ENCODE measurements at places on chromosomes 12 and 14.

- DNase-seq, result peak; percentile 72
These were observed 35.9 kb downstream of the FBLN5 start for GRCh38 chr14:91911474-91912032.

GRCh38 chr14:65482757-65483438 lies 70.4 kb downstream of the FUT8 start:
- peak; percentile 20 for DNase-seq

GRCh38 chr14:91363776-91364523 lies 53.7 kb downstream of the CCDC88C start:
- DNase-seq, result peak; percentile 39

GRCh38 chr14:24630087-24630871 lies 3.7 kb downstream of the GZMB start:
- no peak for DNase-seq

- DNase-seq, result peak; percentile 2
These were observed 994.4 kb upstream of the SEL1L start for GRCh38 chr14:82528016-82528415.

GRCh38 chr12:93938317-93938716 lies 210.1 kb upstream of the PLXNC1 start:
- no peak for DNase-seq

DNA sequence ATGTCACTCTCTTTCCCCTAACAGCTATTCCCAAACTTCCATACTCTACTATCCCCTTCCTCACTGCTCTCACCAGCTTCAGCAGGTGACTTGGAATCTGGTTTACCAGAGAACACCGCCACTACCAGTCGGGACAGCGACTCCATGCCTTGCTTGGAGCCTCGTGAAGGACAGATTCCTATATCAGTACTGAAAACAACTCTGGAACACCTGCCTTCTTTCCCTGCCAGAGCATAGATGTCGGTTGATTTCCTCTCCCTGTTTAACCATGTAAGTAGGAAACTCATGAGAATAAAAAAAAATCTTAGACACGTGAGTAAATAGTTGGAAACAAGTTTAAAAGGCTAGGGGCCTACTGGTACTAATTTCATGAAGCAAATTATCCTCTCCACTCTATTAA lies 219.5 kb upstream of the ABCD2 start:
- DNase-seq, result no peak

- DNase-seq, result no peak
These were observed 72.9 kb downstream of the ASCL4 start for GRCh38 chr12:107847430-107847829.

DNA sequence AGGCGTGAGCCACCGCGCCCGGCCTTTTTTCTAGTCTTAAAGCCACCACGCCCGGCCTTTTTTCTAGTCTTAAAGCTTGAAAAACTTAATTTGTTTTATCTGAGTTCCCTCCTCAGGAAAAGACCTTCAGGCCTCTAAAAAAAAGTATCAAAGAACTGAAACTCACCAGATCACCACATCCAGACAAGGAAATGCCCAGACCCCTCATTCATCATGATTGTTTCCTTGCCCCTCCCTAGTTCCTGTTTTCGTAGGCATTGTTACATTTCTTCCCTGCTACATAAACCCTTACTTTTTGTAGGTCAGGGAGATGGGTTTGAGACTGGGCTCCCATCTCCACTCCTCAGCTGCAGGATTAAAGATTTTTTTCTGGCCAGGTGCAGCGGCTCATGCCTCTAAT lies 21.1 kb upstream of the VWF start:
- DNase-seq, result peak; percentile 42

DNA sequence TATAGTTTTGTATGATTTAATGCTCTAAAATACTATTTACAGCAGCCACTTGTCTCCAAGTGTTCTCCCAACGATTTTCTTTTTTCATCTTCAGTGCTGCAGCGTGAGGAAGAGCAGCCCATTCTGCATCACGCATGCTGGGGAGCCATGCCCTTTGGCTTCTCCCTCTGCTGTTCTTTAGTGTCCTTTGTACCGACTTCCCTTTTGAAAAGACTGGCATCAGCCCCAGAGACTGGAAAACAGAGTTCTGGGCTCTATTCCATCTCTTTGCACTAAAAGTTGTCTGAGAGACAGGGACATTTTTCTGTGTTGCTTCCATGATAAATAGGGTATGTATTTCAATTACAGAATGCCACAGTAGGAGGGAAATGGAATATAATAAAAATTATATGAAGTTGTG lies 105.1 kb downstream of the RERG start:
- peak; percentile 82 for DNase-seq
